ENCODE measurements at places on chromosomes 12 and 14. TPM values are rescaled to one million over a fixed set of nuclear protein-coding genes. Genes with fewer than 3 reads are reported as not detected.

Gene SOCS4
- 12.5 TPM for total RNA-seq

Gene CD163L1
- total RNA-seq = 9.7 TPM

Gene IL31
- not detected for total RNA-seq

Gene KRT86
- 8.1 TPM for total RNA-seq

Gene HOXC9
- 5.7 TPM for total RNA-seq

Gene PIANP
- total RNA-seq = 0.12 TPM

Gene TCHP
- total RNA-seq = 13.8 TPM

Gene ACRBP
- not detected for total RNA-seq

Gene ANKRD33
- total RNA-seq = not detected

Gene PTHLH
- total RNA-seq = 7.5 TPM

Gene LBHD2
- total RNA-seq = not detected

Gene POLE2
- total RNA-seq = 17.4 TPM

Gene MYO1H
- not detected for total RNA-seq

Gene MCRS1
- 58.1 TPM for total RNA-seq

Gene MGAT4C
- not detected for total RNA-seq

Gene RNF10
- 135 TPM for total RNA-seq

Gene PPP4R4
- total RNA-seq = 0.15 TPM

Gene LALBA
- total RNA-seq = not detected

Gene ZDHHC22
- total RNA-seq = 0.02 TPM

Gene DPY19L2
- 3.7 TPM for total RNA-seq

Gene IAPP
- not detected for total RNA-seq

Gene DPF3
- 5.4 TPM for total RNA-seq

Gene E2F7
- 36.7 TPM for total RNA-seq

Gene TCL1B
- not detected for total RNA-seq

Gene ATL1
- 0.32 TPM for total RNA-seq

Gene TTC9
- total RNA-seq = 1.3 TPM

Gene RFX4
- not detected for total RNA-seq

Gene CD27
- total RNA-seq = not detected

Gene DHRS2
- total RNA-seq = 11.9 TPM

Gene NPAS3
- total RNA-seq = 2.7 TPM

Measured in M059J (cell line).